ENCODE measurements at places on chromosomes 3 and 15.

DNA sequence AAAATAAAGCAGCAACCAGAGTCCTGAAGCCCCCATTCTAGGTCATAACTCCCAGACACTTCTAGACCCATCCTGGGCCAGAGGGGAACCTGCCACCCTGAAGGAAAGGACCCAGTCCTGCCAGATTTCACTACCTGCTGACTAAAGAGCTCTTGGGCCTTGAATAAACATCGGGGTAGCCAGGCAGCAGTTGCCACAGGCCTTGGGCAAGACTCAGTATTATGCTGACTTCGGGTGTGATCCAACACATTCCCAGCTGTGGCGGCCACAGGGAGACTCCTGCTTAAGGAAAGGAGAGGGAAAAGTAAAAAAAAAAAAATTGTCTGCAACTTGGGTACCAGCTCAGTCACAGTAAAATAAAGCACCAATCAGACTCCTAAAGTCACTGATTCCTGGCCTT is 23.8 kb downstream of the NEDD4 start:
- no peak for DNase-seq

- no peak for DNase-seq
Measured at GRCh38 chr3:12384451-12385233, 95.8 kb downstream of the PPARG start.

- no peak for DNase-seq
Measured at GRCh38 chr3:81823882-81824395, 62.5 kb upstream of the GBE1 start.

GRCh38 chr15:74316141-74316540 is 51.3 kb downstream of the CYP11A1 start:
- DNase-seq: no peak

DNA sequence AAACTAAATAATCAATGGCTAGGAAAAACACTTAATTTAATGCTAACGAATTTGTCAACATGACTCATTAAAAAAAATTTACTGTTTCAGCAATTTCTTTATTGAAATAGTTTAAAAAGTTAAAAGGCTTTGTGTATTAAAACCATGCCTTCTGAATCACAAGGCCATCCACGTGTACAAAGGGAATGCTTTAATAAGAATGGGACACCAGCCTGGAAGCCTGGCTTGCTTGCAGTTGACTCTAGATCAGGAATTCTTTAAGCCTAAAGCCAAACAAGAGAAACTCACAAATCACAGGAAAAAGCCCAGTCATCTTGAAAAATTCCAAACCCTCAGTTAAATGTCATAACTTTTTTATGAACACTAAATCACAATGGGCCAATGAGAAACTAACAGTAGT is 137.6 kb downstream of the PEAK1 start:
- DNase-seq: no peak

GRCh38 chr3:59101231-59101736 is 51.5 kb upstream of the CFAP20DC start:
- DNase-seq: no peak

DNA sequence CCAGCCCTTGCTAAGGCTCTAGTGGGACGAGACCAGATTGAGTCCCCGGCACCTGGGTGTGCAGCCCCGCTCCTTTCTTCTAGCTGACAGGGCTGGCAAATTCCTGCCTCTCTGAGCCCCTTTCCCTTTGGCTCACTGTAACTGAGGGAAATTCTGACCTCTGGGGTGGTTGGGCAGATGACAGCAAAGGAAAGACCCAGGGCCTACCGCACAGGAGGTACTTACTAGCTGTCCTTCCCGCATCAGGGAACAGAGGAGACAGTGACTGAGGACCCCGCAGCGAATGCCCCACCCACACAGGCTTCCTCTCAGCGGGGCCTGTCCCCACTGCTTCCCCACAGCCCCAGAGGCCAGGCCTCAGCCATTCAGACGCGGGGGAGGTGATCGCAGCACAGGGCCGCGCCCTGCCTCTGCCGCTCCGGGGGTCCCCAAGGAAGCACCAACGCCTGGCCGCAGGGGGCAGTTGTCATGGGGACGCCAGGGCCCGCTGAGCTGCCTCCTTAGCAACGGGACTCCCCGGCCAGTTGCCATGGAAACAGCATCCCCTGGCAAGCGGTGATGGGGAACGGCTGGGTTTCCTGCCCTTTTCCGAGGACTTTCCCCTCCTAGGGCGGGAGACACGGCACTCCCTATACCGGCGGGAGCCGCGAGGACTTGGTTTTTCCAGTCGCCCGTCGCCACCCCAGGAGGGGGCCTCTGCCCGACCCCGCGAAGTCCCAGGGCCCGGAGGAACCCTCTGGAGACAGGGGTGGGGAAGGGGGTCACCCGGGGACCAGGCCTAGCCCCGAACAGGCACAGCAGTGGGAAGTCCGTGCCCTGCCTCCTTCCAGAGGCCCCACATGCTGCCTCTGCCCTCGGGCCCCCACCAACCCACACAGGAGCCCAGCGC is 50.1 kb downstream of the HCN4 start:
- no peak for DNase-seq

GRCh38 chr3:13282986-13283876 is 136.9 kb downstream of the NUP210 start:
- DNase-seq: no peak

DNA sequence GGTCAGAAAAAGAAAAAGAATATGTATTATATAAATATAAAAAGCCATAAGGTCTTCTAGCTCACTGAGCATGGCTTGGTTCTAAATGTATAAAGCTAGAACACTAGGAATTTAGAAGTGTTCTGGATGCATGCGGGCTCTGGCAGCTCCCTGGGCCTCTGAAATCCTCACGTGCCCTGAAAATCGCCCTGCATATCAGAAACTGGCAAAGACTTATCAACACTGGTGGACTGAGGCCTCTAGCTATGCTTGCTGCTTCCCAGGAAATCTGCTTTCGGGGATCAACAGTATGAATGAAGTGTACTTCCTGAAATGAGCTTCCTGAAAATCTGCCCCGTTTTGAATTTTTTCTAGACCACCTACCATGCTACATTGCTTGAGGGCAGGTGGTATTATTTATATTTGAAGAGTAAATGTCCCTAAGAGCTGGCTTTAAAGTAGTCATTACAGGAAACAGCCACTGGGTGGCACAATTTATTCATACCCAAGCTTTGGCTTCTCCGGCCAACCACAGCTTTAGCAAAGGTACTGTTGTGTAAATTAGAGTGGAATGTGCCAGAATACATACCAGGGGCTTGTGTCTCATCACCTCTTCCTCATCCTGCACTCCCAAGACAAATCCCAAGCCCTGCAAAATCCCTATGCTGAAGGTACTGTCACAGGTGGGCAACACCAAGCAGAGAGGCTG is 17.7 kb downstream of the CRTAP start:
- no peak for DNase-seq

DNA sequence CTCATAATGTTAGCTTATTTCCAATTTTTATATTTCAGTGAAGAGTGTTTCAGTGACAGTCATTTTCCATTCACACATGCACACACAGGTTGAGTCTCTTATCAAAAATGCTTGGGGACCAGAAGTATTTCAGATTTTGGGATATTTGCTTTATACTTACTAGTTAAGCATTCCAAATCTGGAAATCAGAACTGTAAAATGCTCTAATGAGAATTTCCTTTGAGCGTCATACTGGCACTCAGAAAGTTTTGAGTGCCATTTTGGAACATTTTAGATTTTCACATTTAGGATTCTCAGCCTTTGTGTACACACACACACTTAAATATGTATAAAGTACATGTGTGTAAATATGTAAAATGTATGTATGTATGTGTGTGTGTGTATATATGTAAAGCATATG is 71.0 kb downstream of the CHD2 start:
- DNase-seq: no peak

DNA sequence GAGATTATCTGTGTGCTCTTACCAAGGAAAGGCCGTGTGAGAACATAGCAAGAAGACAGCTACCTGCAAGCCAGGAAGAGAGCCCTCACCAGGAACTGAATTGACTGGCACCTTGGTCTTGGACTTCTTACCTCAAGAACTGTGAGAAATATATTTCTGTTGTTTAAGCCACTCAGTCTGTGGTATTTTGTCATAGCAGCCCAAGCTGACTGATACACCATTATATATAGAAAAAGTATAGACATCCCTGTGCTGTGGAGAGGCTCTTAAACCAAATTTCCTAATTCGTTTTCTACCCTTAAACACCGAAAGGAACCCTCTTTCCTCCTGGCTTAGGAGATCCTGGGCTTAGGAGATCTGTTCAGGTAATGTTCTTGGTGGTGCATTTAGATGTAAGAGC is 44.8 kb downstream of the CGNL1 start:
- no peak for DNase-seq

DNA sequence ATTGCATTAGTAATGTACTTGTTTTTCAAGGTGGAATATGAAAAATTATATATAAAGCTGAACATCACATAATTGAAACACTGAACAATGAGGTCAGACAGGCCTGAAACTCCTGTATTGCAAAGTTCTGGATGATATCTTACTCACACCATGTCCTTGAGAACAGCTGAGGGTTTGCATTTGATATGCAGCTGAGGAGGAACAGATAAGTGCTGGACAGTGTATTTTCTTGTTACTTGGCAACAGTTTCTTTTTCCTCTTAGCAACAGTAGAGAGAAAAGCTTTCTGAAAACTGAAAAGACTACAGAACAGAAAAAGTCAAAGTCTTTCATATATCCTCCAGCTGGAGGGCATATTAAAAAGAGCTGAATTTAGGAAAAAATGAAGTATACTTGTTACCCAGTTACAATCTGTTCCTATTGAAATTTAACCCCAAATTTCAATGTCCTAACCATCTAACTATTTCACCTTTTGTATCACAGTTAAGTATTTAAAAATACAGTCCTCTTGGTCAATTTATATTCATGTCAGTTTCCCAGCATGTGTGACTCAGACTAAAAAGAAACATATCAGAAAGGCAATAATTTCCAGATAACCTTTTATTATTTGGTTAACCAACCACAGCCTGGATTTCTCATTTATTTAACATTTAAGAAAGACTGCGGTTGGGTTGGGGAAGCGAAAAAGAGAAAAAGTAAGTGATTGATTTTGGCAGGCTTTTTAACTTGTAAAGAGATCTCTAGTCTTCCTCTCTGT is 733.0 kb upstream of the DPPA4 start:
- no peak for DNase-seq

DNA sequence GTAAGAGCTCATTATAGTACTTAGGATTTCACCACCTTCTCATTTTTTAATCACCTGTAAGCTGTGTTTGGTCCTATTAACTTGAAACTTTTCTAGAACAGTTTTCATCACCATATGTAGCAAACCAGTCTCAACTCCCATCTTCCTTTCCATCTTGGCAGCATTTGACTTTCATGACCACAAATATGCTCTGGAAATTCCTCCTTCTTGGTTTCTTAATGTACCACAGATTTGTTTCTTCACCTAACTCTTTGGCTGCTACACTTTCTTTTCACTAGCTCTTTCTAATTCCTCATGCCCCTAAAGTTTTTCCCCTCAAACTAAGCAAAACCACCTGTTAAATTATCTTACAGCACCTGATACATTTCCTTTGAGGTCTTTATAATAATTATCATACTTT is 13.2 kb upstream of the NMB start:
- no peak for DNase-seq

- no peak for DNase-seq
Measured at GRCh38 chr15:91264651-91265351, 164.7 kb downstream of the SV2B start.

- no peak for DNase-seq
Measured at GRCh38 chr3:55873523-55874254, 386.6 kb upstream of the WNT5A start.

DNA sequence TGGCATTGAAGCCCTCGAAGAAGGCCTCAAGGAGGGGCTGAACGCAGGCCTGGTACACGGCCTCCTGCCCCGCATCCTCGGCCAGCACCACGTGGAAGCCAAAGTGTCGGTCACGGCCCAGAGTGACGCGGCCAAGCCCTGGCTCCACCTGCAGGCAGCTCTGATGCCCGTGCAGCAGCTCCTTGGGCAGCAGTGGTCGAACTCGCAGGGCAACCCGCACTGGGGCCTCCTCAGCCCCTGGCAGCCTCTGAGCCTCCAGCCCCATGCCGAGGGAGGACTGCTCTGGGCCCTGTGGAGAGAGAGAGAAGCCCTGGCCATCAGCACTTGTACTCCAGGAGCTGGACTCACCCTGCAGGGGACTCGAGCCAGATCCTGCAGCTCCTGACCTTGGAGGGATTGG is 2.6 kb downstream of the KIF7 start:
- no peak for DNase-seq

GRCh38 chr15:86382341-86382740 is 302.7 kb downstream of the AGBL1 start:
- DNase-seq: no peak

- no peak for DNase-seq
Measured at GRCh38 chr3:115217678-115218451, 70.8 kb upstream of the ZBTB20 start.

DNA sequence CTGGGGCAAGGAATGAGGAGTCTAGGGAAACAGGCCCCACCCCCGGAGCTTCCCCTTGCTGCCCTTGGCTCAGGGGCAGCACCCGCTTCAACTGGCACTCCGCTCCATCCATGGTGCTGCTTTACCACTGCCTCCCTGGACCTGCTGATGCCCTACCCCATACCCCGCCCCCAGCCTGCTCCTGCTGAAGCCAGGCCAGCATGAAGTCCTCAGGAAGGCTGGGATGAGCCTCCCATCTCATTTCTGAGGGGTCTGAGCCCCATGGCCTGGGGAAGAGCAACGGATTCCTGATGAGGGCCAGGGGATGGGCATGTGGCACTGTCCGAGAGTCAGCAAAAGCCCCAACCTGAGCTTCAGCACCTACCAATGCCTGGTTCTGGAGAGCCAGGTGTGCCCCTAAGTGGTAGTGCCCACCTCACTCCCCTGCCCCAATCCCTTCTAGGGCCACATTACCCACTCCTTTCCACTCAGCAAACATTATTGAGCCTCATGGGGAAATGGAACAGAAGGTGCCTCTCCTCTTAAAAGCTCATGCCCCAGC is 21.0 kb downstream of the SEC61A1 start:
- DNase-seq: no peak

GRCh38 chr3:81500039-81500438 is 261.4 kb downstream of the GBE1 start:
- no peak for DNase-seq

DNA sequence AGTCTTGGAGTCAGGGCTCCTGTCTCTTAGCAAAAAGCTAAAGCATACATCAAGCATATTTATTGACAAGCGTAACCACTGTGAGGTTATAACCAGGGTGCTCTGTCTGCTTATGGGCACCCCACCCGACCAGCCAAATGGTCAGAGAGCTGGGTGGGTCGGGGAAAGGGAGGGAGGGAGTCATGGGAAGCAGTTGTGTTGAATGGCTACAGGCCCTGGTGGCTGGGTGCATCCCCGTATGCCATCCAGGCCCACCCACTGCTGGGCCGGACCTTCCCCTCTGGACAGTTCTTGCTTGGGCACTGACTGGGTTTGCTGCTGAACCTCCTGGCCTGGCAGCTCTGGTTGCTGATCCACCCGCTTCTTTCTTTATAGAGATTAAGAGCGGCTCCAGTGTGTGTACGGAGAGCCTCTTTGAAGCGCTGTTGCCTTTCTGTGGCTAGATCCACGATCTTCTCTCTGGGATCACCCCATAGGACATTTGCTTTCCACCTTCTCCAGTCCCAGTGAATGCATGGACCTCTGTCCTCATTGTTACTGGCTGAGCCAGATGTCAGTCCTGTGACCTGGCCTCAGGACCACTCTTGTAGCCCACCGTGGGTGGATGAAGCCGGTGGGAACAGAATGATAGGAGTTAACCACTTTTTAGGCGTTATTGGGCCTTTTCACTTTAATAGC is 59.6 kb downstream of the SMAD3 start:
- DNase-seq: no peak

- DNase-seq: no peak
Measured at GRCh38 chr3:55615694-55616295, 128.7 kb upstream of the WNT5A start.

Measured in esophagus squamous epithelium (tissue), 5 donors.